Left renal pelvis (tissue), 4 donors: ENCODE measurements at places on chromosomes 2 and 18.

DNA sequence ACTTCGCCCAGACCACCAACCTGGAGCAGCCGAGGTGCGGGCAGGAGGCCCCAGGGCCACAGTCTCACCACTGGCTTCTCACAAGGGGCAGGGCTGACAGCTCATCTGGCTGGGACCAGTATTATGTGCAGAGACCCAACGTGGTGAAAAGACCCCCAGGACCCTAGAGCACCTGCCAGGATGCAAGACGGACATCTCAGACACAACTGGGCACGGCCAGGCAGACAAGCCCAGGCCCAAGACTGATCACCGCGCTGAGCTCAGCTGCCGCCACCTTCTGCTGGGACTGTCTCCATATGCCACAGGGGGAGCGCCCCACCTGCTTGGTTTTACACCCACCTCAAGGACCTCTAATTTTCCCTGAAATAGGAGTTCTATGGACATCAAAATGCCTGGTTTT lies 23.2 kb downstream of the HDAC4 start:
- no peak for DNase-seq

- DNase-seq = no peak
These were observed 45.6 kb upstream of the GPR75 start for GRCh38 chr2:53905396-53905795.

GRCh38 chr2:167706800-167707199 lies 540.6 kb downstream of the STK39 start:
- no peak for DNase-seq

- no peak for DNase-seq
These were observed 27.5 kb downstream of the INHBB start for GRCh38 chr2:120373424-120373823.

DNA sequence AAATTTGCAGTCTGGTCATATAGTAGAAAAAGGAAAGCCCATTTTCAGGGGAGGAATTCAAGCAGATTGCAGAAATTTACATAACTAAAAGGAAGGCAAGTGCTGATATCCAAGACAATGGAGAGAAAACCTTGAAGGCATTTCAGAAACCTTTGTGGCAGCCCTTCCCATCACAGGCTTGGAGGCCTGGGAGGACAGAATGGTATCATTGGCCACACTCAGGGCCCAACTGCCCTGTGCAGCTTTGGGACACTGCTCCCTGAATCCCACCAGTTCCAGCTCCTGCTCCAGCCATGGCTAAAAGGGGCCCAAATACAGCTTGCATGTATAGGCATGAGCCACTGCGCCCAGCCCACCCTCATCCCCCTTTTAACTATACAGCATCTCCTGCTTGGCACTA lies 81.1 kb upstream of the NYAP2 start:
- no peak for DNase-seq

DNA sequence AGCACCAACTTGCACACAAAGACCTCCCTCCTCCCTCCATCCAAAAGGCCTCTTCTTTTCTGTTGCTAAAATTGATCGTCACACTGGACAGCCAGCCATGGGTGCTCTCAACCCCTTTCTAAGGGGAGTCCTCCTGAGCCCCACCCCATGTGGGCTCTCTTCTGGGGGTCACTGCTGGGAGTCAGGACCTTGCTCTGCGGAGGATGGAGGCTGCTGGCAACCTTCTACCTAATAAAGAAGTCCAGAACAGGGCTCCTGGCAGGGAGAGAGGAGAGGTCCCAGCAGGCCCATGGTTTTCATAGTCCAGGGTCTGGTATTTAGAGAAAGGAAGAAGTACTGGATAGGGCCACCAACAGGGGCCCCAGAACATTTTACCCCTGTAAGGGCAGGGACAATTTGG lies 67.6 kb upstream of the OTOS start:
- DNase-seq = no peak

DNA sequence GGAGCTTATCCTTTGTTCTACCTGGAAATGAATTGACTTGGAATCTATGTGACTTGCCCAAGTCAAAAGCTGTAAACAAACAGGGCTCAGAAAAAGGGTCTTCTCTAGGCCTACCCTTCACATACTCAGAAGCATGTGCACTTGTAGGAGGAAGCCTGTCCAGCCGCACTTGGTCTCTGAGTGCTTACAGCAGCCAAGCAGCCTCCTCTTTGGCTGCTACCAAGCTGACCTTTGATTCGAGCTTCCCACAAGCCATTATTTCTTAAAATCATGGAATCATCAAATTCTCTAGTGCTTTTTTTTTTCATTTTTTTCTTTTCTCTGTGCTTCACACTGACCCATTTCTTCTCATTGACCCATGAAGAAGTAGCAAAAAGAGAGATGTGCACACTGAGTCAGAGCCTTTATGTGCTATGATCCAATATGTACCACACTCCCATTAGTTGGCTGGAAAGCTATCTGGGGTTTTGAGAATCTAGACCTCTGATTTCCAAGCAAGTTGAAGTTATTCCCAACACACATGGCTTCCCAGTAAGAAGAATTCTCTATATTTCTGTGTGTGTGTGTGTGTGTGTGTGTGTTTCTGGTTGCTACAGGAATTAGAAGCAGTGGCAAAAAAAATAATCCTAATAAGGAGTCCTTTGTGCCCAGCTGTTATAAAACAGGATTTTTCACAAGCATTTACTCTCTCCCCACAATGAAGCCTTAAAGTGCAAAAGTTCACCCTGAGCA lies 550.3 kb upstream of the TNP1 start:
- DNase-seq = no peak

- DNase-seq = peak; percentile 24
These were observed 713.4 kb downstream of the LRRTM4 start for GRCh38 chr2:76808732-76809131.

DNA sequence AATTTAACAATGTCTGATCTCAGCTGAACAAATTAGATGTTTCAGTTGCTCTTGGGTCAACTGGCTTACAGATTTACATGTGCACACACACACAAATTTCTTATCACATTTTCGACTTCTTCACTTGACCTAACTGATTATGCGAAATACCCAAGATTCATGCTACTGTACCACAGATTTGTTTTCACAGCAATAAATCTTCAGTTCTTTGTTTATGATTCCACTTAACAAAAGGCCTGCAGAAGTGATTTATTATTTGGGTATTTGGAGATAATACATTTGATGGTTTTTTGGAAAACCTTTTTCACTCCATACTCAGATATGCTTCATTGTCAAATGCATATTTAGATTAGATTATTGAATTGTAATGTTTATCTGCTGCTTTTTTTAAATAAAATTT lies 129.0 kb downstream of the GALNT1 start:
- DNase-seq = no peak

DNA sequence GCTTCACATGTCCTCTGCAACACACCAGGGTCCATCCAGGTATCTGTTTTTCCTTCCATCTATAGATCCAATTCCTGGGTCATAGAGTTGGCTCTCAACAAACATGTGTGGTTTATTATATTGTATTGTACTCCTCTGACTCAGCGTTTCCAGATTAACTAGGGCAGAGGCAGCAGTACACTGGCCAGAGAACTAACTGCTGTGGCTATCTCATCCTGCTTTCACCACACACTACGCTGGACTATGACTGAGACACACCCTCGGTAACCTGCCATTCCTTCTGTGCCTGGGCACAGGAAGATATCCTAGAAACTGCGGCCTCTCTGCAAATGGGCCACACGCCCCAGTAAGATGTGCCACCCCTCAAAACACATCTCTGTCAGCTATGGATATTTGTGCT lies 159.8 kb upstream of the STK17B start:
- DNase-seq = no peak

DNA sequence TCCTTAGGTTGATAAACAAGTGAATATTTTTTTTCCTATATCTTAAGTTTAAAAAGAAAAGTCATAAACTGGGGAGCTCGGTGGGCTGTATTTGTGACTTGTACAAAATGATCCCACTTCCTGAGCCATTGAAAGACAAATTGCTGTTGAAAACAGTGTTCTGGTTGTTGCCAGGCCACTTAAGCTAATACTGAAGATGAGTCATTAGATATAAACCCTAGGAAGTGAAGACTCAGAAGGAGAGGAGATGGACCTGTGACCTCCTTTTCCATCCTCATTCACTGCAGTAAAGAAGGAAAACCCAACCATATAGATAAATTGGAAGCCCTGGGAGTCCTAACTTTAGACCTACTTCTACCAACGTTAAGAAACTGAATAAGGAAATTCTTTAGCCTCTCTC lies 46.2 kb upstream of the SERPINE2 start:
- DNase-seq = no peak

DNA sequence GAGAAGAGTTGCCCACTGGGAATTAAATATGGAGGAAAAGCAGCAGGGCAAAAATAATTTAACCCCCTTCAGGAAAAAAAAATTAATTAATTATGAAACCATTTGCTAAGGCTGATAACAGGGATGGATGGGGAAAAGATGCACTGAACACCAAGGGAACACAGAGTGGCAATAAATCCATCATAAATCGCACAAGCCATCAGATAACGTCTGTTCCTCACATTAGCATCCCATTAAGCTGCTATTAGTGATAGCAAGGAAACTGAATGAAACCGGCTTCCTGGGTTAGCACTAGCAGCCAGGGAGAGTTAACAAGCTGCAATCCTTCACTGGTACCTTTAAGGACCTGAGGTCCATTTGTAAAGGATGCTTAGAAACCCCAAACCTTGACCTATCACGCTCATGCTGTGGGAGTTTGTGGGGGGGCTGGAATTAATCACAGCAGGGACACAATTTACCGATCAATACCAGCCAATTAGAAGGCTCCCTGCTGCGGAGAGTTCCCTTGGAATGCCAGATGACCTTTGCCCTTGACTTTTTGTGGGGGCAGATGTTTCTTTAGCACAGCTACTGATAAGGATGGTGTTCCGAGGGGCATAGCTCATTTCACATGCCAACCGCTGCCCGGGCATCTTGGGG lies 175.5 kb upstream of the KLF7 start:
- no peak for DNase-seq

DNA sequence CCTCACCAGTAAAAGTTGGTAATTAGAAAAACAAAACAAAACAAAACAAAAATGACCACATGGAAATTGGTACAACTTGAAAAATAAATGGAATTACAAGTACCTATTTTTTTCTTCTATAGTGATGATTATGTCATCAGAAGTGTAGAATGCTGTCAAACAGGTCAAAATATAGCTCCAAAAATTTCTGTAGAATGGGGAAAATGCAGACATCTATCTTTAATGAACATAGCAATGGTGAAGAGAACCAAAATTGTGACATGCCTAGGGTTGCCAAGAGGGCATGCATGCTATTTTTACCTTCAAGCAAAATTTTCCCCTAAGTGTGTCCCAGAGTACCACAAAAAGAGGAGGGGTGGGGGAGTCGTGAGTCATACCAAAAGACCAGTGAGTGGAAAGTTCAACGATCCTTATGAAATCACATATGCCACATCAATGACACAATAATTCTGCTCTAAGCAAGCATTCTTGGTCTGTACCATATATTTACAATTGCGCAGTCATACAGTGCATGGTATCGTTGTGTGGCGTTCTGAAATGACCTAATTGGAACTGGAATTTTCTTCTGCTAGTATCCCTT lies 1436.4 kb downstream of the SUCLG1 start:
- DNase-seq = no peak

DNA sequence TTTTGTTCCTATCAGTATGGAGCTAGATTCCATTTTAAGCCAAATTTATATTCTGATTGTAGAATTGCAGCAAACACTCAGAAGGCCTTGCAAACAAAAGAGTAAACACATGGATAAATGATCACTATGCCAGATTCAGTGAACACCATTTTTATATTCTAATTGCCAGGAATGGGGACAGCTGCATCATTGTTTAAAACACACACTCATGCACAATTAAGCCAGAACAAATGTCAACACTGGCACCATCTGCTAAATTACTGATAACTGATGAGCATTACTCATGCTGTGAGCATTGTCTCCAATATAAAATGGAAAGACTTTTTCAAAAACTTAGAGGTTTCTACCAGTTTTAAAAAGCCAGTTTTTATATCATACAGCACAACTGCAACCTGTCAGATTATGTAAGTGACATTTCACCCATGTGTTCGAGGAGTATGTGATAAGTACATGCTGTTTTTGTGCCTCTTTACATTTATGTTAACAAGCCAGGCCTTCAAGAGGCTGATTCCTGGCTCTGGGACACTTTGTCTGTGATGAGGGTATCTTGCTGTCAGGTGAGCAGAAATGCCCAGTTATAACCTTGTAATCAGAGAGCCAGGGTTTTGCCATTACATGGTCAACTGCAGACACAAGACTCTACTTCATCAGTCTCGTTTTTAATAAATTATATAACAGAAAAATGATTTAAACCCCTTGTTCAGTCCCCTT lies 4.4 kb upstream of the ST8SIA5 start:
- no peak for DNase-seq

DNA sequence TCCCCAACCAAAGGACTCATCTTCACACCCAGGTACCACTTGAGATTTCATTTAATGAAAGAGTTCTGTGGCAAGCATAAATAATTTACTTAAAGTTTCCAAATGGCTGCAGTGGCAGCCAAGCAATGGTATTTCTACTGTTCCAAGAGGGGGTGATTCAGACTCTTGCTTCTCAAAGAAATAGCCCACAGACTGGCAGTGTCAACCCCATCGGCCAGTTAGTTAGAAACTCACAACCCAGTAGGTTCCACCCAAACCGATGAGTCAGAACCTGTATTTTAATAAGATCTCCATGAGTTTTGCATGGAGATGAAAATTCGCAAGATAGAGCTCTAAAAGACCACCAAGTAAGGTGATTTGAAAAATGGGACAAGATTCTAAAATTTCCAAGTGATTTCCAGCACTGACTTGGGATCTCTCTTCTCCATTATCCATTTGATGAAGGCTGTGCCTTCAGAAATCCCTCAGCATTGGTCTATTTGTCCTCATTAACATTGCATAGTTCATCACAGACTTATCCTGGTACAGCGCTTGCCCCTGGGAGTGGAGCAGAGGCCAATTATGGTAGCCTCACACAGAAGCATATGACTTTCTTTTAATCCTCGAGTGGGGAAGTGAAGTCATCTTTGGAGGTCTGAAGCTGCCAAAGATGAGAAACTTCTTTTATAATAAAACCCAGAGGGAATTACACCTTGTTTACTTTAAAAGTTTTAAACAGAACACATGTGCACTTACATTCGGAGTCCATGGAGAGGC lies 361.4 kb upstream of the ID2 start:
- no peak for DNase-seq

DNA sequence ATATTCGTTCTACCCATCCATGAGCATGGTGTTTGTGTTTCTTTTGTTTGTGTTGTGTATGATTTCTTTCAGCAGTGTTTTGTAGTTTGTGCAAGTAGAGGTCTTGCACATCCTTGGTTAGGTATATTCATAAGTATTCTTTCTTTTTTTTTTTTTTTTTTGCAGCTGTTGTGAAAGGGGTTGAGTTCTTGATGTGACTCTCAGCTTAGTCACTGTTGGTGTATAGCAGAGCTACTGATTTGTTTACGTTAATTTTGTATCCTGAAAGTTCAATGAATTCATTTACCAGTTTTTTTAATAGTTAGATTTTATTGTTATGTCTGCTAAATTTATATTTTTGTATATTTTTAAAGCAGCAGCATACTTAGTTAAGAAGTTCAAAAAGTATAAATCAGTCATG lies 834.4 kb upstream of the NRXN1 start:
- DNase-seq = no peak
